ENCODE measurements at places on chromosomes 13 and 19.
A peak's percentile ranks its signal among the peaks of the same experiment; 100 is the strongest.

- no peak for DNase-seq
Observed at GRCh38 chr13:46475541-46475991, 77.4 kb upstream of the LRCH1 start.

GRCh38 chr19:54114340-54115108, 933 bp downstream of the TFPT start:
- no peak for DNase-seq

- DNase-seq = no peak
Observed at GRCh38 chr13:46165485-46166223, 16.3 kb downstream of the LCP1 start.

- no peak for DNase-seq
Observed at GRCh38 chr19:33887891-33888290, 91.2 kb downstream of the KCTD15 start.

DNA sequence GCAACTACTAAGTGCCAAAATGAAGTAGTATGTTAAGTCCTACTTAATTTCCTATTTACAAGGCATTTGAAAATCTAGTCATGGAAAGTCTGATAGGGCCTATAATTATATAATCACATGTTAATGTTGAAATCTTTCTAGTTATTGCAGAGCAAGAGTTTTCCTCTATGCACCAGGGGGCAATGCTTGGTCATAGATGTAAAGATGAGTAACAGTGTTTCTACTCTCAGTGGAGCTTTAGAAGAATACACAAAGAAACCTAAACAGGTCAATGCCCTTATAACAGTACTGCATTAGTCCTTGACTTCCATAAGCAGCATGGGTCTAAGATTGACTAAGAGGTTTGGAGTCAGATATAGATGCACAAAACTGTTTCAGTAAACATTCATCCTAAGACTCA, 218.7 kb downstream of the KCTD12 start:
- DNase-seq = no peak

DNA sequence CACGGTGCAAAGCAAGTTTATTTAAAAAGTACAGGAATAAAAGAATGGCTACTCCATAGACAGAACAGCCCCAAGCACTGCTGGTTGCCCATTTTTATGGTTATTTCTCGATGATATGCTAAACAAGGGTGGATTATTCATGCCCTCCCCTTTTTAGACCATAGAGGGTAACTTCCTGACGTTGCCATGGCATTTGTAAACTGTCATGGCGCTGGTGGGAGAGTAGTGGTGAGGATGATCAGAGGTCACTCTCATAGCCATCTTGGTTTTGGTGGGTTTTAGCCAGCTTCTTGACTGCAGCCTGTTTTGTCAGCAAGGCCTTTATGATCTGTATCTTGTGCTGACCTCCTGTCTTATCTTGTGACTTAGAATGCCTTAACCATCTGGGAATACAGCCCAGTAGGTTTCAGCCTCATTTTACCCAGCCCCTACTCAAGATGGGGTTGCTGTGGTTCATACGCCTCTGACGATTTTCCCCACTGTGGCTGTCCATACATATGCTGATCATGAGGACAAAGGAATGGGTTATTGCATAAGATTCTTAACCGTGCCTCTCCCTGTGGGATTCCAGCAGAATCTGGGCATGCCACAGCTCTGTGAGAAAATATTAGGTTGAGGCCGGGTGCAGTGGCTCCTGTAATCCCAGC, 36.9 kb upstream of the ZNF507 start:
- no peak for DNase-seq

- no peak for DNase-seq
Observed at GRCh38 chr13:110062077-110062776, 244.7 kb downstream of the COL4A1 start.

DNA sequence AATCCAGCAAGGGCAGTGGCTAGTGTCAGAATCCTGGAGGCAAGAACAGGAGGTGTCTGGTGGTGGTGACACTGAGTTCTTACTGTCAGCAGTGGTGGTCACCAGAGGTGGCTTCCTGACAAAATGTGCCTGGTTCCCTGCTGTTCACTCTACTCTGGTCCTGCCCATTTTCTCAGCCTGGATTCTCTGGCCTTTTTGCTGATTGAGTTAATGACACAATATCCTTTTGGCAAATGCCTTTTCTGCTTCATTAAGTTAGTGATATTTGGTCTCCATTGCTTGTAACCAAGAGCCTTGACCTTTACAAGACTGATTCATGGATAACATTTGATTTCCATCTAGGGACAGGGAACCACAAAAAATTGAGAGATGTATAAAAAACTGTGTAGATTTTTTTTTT, 51.1 kb downstream of the RFC3 start:
- DNase-seq = no peak

DNA sequence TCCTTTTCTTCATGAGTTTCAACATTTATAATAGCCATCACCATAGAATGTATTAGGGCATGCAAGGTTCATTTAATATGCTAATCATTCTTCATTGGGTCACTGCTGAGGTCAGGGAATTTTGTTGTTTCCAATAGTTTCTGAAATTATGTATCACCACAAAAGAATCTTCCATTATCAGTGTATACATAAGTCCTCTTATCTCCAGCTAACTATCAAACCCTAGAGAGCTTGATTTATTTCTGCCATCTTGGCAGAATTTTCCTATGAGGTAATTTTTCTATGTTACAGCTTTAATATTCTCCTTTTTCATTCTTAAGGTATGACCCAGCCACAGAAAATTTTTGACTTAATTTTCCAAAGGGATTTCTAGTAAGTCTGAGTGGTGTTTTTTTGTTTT, 415.0 kb upstream of the SLITRK1 start:
- DNase-seq = no peak

GRCh38 chr13:36310417-36311108, 12.9 kb upstream of the CCDC169 start:
- DNase-seq = no peak

DNA sequence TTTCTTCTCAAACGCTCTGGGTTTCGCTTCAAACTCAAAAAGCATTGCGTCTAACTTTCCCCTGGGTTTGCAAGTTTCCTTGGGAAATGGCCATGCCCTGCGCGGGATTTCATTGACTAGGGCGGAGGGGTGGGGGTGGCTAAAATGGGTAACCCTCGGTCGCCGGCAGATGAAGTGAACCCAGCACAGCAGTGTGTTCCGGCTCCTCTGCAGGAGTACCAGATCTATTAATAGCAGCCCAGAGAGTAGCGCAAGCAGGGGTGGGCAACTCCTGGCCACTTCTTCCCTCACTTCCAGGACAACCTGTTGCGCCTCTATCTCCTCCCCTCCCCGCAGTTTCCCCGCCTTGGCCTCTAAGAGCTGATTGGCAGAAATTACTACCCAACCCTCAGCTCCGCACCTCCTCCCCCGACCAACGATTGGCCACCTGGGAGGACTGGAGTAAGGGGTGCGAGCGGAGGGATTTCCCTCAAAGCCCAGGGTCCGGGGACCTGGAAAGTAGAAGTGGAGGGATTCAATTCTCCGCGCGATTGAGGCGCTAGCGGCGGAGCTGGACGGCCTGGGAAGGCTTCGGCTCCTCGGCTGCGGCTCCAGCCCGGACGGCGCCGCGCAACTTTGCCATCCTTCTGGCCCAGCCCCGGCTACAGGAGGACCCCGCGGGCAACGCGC, at the start of gene FREM2:
Gene FREM2, plus strand, starts transcription at position 501 of the 669 bp plus-strand sequence. CDS start 268 bp downstream, outside the sequence.
- DNase-seq = no peak

- no peak for DNase-seq
Observed at GRCh38 chr13:95106562-95106961, 194.7 kb downstream of the ABCC4 start.

- no peak for DNase-seq
Observed at GRCh38 chr19:2952953-2953481, 8.2 kb upstream of the ZNF77 start.

- DNase-seq = no peak
Observed at GRCh38 chr19:2699413-2700140, 2.9 kb downstream of the GNG7 start.

- DNase-seq = no peak
Observed at GRCh38 chr13:41643507-41643906, 186.2 kb downstream of the RGCC start.

DNA sequence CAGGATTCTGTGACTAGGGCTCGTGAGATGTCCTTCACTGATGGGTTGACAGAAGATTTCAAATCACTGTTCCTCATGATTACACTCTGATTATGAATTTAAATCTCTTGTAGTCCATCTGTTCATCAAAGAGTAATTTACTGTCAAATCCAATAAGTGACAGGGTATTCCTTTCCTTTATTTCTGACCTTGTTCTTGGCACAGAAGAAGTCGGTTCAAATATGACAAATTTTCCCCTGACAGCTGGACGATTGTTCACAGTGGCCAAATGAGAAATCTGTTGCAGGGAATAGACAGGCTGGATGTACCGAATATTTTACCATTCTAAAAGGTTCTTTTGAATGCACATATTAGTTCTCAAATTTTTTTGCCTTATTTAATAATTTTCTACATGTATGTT, 767.3 kb upstream of the GPC6 start:
- no peak for DNase-seq

DNA sequence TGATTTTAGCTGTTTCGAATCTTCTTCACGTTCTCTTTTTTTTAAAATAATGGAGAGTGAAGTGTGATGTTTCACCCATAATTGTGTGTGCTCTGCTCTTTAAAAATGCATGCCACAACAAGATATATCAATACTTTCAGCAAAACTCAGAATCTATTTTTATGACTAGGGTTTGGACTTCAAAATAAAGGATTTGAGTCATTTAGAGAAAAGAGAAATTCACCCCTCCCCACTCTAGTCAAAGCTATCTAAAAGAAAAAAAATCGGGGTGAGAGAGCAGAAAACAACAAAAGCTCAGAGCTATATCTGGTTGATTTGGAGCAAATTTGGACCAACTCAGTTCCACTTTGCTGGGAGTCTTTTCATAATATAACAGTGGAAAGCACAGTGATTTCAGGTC, 244.5 kb downstream of the DNAJC15 start:
- DNase-seq = no peak

DNA sequence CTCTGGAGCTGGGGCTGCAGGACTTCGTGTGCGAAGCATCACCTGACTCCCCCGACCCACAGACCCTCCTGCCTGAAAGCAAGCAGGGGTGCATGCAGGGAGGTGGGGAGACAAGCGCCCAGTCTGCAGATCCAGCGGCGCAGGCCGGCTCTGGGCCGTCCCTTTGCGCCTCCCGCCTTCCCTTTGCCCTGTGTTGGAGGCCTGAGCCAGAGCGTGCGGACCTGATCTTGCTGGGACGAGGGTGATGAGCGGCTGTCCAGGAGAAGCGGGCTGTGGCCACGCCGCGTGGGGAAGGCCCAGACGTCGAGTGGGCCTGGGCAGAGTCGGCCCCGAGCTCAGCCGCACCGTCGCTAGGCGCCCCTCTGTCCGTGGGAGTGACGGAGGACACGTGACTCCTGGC, 5.3 kb upstream of the GRTP1 start:
- no peak for DNase-seq

- DNase-seq = no peak
Observed at GRCh38 chr13:99197117-99197651, 3.5 kb upstream of the UBAC2 start.

- no peak for DNase-seq
Observed at GRCh38 chr19:13906521-13906904, 512 bp downstream of the CC2D1A start.

- DNase-seq = no peak
Observed at GRCh38 chr13:49836516-49836915, 44.0 kb upstream of the KPNA3 start.

DNA sequence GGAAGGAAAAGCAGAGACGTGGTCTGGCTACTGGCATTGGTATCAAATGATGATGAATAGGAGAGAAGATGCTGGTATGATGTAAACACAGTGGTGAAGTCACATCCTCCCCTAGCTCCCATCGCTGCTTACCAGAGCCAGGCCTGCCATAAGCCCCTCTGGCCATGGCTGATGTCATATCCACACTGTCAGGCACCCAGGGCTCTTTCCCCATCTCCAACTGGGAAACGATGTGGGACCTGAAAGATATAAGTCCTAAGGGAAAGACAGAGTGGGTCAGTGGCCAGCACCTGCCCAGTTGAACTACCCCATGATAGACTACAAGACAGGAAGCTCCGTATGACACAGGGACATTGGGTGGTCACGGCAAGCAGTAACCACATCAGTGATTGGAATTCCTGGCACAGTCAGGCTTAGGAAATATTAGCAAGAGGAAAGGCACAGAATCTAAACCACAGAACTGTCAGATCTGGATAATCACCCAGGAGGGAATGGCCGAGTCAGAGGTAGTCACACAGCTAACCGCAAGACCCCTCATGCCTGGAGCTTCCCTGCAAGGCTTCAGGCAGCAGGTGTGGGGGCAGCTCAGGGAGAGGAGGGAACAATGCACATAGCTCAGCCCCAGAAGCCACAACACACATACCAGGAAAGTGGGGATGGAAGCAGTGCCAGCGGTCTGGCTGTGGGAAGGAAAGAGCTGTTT, 3.8 kb downstream of the ZNF792 start:
- DNase-seq = no peak

- DNase-seq = no peak
Observed at GRCh38 chr13:99419591-99420243, 81.6 kb upstream of the TM9SF2 start.

- DNase-seq = no peak
Observed at GRCh38 chr13:112661291-112661690, 28.5 kb upstream of the ATP11A start.

GRCh38 chr19:40831502-40832430, 18.5 kb downstream of the CYP2A6 start:
- no peak for DNase-seq

GRCh38 chr13:26601669-26602068, 44.2 kb downstream of the WASF3 start:
- DNase-seq = no peak

- DNase-seq = peak; percentile 94
Observed at GRCh38 chr19:639253-640160, at the start of gene FGF22. Gene FGF22 (plus strand): TSS chr19:639879. CDS start chr19:639926, 47 bp downstream.

DNA sequence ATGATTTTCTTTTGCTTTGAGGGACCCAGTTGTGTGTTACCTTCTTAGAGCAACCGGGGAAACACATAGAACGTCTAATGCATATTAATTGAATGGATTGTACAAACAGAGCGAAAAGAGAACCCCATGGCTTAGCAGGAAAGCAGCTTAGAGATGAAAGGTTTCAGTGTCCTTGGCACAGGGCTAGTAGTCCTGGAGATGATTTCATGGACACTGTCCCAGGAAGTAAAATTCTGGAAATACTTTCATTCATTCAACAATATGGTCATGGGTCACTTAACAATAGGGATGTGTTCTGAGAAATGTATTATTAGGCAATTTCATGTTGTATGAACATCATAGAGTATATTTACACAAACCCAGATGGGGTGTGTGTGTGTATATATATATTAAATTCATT, 9.7 kb upstream of the FUT2 start:
- no peak for DNase-seq

DNA sequence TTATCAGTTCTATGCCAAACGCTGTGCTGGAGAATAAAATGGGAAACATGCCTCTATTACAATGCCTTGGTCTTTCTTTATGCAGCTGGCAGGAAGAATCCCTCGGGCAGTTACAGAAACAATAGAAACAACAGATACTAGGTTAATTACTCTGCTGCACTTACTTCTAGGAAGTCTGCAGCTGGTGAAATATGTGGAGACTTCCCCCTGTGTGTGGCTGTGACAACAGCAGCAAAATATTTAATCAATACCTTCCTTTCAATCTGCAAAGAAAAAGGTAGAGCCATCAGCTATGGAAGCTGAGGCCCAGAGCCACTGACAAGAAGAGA, 9.9 kb downstream of the STOML3 start:
- no peak for DNase-seq

- DNase-seq = no peak
Observed at GRCh38 chr13:65660731-65661130, 1569.4 kb downstream of the PCDH9 start.
